A375 (cell line): ENCODE measurements at places on chromosomes 3 and 15. TPM values are rescaled to one million over a fixed set of nuclear protein-coding genes. Genes with fewer than 3 reads are reported as not detected.

FBXL22 gene
- 0.34 TPM in 2 replicates for total RNA-seq

BMF gene
- total RNA-seq: 4.8 and 8.1 TPM in 2 replicates

OSBPL10 gene
- 43.0 and 61.8 TPM in 2 replicates for total RNA-seq

TUSC7 gene
- not detected in 2 replicates for total RNA-seq

MOBP gene
- not detected in 2 replicates for total RNA-seq

CP gene
- total RNA-seq: not detected in 2 replicates

GABRG3 gene
- 0.41 and 0.56 TPM in 2 replicates for total RNA-seq

DPPA2 gene
- total RNA-seq: 0.64 and 0.93 TPM in 2 replicates

BTD gene
- total RNA-seq: 21.8 and 27.0 TPM in 2 replicates

COL6A5 gene
- total RNA-seq: not detected in 2 replicates

IL17RE gene
- 0.15 and 0.24 TPM in 2 replicates for total RNA-seq

MUC4 gene
- 0.11 TPM in 1 of 2 replicates, not detected in the other for total RNA-seq

CD86 gene
- not detected in 2 replicates for total RNA-seq
